NCI-H748 treated with DMSO at 0.1 percent for 48 hours (cell line): ENCODE measurements at places on chromosomes 12 and 14.

DNA sequence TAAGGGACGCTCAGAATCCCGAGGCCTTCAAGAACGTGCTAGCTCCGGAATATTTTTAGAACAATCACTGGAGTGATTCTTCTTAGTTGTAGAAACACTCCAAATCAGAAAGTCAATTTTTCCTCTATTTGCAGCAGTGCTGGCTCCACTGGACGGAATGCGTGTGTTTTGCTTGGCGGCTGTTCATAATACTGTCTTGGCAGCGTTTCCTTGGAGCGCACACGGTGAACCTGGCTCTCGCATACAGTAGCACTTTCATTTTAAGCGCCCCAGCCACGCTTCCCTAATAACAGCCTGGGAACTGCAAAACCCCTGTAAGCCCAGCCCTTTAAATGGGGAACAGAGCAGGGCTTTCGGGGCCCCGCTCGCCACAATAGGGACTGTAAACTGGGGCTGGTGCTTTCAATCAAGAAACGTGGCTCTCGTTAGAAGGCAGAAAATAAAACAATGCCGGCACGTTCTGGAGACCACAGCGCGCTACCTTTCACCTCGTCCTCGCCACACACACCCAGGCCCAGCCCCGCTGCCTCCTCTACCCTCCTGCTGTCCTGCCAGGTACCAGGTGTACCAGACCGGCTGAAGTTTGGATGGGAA is 79.9 kb downstream of the BCL11B start:
- peak; percentile 30 for DNase-seq

DNA sequence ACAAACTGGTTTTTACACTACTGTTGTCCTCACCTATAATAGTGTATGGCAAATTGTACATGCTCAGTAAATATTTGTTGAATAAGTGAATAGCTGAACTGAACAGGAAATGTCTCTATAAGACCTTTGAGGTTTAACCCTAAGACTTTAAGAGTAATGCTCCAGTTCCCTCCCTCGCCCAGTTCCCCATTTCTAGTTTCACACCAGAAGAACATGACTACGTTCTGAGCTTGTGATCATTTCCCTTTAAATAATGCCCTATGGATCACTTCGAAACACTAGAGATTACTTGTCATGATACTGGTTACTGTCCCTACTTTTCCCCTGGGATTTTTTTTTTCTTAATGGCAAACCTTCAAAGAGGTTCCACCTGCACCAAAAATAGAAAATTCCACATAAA is 69.3 kb downstream of the PRKD1 start:
- no peak for DNase-seq

GRCh38 chr12:99059824-99060511 is 414.9 kb downstream of the APAF1 start:
- no peak for DNase-seq

- no peak for DNase-seq
These were observed 827.6 kb downstream of the SLC6A15 start for GRCh38 chr12:84085046-84085445.

- DNase-seq = no peak
These were observed 17.6 kb upstream of the G2E3 start for GRCh38 chr14:30541318-30541717.

GRCh38 chr12:88432531-88433490 is 147.5 kb downstream of the KITLG start:
- DNase-seq = no peak

DNA sequence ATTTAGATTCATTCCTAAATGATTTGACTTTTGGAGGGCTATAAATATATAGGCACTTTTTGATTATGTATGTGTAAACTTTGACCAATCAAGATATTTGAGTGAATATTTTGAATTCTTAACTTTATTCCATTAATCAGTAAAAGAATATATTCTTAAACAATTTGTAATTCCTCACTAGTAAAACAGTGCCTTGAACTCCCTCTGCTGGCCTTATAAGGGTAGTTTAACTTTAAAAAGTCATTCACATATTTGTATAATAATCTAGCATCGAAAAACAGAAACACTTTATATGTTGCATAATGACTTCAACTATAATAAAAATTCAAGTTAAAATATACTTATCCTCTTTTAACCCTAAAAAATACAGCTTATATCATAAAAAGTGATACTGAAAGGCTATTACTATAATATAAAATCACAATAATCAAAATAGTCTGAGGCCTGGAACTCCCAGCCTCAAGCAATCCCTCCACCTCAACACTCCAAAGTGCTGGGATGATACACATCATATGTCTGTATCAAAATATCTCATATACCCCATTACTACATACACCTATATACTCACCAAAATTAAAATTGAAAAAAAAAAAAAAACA is 31.2 kb downstream of the CCDC59 start:
- DNase-seq = peak; percentile 83

DNA sequence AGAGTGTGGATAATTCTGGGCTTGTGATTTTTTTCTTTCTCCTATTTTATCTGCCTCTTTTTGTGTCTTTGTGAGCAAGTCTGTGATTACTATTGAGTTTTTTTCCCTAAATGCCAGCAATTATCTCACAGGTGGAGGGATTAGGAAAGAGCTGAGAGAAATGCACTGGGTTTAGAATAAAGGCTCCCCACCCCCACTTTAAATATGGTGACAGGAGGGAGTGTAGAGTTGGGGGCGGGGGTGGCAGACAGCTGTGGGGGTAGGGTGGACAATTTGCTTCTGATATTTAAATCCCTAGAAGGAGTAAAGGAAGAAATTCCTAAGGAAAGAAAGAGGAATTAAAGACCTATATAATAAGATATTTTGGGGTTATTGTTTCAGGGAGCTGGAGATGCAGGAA is 145.9 kb downstream of the NRXN3 start:
- DNase-seq = peak; percentile 26

DNA sequence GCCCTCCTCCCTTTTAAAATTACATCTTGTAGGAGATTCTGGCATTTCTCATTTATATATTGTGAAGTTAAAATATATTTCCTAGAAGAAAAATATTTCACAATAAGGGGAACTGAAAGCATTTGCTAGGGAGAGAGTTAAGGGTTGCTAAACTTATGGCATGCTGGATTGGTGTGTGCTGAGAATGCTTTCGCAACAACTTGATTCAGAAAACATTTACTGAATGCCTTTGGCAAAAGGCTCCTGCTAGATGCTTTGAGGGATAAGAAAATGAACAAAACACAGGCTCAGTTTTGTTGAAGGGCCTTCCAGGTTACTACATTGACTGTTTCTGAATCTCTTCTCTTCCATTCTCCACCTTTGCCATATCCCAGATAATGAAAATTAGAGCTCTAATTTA is 67.5 kb downstream of the DIP2B start:
- no peak for DNase-seq

DNA sequence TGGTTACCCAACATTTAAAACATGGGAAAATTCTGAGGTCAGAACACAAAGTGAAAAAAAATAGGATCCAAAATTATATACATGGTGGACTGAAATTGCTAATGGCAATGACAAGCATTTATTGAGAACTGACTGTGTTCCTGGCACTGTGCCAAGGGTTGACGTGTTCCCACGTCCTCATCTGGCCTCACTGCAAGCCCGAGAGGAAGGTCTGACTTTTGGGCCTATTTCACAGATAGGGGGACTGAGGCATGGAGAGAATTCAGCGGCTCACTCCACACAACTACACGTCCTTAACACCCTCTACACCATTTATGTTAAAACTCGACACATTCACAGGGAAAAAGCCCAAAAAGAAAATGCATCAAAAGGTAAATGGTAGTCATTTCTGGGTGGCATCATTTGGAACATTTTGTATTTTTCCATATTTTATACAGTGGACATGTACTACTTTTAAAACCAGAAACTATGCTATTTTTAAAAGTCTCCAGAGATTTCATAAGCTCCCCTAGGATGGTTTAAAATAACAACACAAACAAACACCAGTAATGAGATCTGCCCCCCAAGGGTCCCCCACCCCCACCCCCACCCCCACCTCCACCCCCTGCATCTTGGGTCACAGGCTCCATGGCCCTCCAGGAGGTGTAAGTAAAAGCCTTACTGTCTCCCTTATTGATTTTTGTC is 27.7 kb downstream of the CLMN start:
- peak; percentile 47 for DNase-seq

- no peak for DNase-seq
These were observed 387.9 kb downstream of the KCNH5 start for GRCh38 chr14:62657376-62657775.

- DNase-seq = peak; percentile 3
These were observed 387.9 kb downstream of the DAD1 start for GRCh38 chr14:22200977-22201605.

DNA sequence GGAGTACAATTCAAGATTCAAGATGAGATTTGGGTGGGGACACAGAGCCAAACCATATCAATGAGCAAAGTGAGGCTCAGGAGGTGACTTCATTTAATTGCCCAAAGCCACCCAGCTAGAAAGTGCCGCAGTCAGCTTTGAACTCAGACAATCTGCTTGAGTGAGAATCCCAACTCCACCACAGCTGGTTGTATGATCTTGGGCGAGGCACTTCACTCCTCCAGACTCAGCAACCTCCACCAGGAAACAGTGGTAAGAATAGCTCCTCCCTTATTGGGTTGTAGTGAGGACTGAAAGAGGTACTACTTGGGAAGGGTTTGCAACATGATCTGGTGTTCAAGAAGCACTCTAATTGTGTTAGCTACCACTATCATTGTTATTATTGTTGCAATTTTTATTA is 129.2 kb upstream of the RFLNA start:
- DNase-seq = no peak

- DNase-seq = no peak
These were observed 846 bp downstream of the SLIRP start for GRCh38 chr14:77708749-77709148.

- DNase-seq = no peak
These were observed 1.4 kb downstream of the ASIC1 start for GRCh38 chr12:50058743-50059312.

- DNase-seq = no peak
These were observed 402.2 kb upstream of the USP15 start for GRCh38 chr12:61857968-61858367.

DNA sequence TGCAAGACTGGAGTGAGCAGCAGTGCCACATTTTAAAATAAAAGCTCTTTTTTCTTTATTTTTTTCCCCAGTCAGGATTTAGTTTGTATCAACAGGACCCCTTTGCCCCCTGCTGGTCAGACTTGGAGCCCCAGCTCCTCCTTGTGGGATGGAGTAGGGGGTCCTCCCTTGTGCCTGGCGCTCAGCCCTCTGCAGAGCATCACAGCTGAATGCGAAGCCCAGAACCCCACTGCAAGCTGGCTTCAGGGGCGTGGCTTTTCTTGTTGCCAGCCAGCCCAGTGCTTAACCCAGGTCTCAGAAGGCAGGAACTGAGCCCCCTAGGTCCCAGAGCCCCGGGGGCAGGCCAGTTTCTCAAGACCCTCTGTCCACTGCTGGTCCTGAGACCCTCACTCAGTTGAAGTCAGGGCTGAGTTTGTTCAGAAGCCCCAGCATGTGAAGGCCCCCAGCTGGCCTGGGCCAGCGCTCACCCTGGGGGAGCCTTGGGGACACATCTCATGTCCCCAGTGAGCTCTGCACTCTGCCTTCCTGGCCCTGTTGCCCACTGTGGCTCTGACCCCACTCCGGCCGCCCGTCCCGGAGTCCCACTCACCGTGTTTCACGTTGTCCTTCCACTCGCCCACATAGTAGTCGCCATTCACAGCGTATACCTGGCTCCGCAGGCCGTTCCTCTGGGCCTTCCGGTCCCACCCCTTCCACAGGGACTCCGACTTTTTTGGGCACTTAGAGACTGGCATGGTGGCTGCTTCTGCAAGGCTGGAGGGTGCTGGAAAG is 519 bp downstream of the MORN3 start:
- no peak for DNase-seq

DNA sequence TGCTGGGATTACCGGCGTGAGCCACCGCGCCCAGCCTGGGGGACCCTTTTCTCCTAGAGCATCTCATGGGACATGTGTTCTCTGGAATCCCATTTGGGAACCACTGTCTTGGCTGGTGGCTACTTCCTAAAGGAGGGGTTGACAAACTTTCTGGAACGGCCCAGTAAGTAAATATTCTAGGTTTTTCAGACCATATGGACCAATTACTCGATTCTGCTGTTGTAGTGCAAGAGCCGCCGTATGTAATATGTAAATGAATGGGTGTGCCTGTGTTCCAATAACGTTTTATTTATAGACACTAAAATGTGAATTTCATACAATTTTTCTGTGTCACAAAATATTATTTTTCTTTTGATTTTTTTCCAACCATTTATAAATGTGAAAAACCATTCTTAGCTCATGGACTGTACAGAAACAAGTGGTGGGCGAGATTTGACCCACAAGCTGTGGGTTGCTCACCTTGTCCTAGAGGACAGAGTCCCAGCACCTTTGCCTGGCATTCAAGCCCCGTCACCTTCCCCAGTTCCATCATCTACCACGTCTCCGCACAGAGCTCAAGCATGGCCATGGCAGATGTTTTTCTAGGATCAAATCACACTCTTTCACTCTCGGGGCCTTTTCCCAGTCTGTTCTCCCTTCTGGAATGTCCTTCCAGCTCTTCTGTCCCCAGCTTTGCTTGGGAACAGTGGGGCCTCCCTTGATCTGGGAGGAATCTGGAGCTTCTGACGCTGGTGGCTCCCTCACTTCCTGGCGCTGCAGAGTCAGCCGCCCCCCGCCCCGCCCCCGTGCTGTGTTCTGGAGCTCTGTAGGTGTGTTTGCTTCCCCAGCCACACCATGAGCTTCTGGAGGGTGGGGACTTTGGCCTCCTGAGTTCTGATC is 17.9 kb upstream of the RCOR1 start:
- DNase-seq = no peak

- no peak for DNase-seq
These were observed 48.5 kb downstream of the PHLDA1 start for GRCh38 chr12:75982979-75983660.

GRCh38 chr14:75714991-75715390 is 53.9 kb downstream of the TTLL5 start:
- DNase-seq = no peak

DNA sequence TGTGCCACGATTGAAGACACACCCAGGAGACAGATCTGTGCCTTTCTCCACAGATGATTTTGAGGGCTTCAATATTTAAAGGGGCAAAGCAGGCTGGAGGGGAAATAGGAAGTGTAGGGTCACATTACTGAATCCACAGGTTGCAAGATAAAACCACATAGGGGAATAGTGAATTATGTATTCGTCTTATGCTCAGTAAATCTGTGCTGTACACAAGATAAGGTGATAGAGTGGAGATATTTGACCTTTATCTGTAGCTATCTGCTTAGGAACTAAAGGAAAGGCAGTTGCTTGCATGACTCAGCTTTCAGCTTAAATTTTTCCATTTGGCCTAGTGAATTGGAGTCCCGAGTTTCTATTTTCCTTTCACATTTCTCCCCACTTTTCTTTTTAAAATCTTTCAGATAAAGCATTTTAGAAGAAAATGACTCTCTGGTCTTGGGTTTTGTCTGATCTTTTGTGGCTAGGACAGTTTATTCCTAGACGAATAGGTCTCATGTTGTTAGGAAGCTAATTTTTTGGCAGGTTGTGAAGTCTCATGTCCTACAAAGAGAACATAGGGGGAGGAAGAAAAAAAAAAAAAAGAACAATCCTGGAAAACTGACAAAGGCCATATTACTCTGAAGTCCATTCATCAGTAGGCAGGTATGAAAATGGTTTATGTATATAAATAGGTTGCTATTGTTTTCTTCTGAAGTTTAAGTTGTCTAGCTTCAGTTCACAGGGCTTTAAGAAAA is 55.4 kb downstream of the FBXO33 start:
- DNase-seq = no peak
